SJCRH30 (cell line): ENCODE measurements at places on chromosomes 4 and X. TPM values are rescaled to one million over a fixed set of nuclear protein-coding genes. Genes with fewer than 3 reads are reported as not detected.

Gene CCDC110
- not detected in 2 replicates for total RNA-seq

Gene SCML2
- 27.9 and 30.2 TPM in 2 replicates for total RNA-seq

Gene F8A2
- not detected in 2 replicates for total RNA-seq

Gene CDKL5
- 4.5 and 5.4 TPM in 2 replicates for total RNA-seq

Gene USP26
- total RNA-seq, result not detected in 2 replicates

Gene NWD2
- 0.02 TPM in 1 of 2 replicates, not detected in the other for total RNA-seq

Gene PCDH7
- 135 and 150 TPM in 2 replicates for total RNA-seq

Gene TCP11X1
- 0.08 TPM in 1 of 2 replicates, not detected in the other for total RNA-seq

Gene PCDH10
- total RNA-seq, result 0.51 and 0.63 TPM in 2 replicates

Gene FAM149A
- total RNA-seq, result 0.13 and 0.53 TPM in 2 replicates

Gene CASK
- 37.8 and 43.0 TPM in 2 replicates for total RNA-seq

Gene NHSL2
- total RNA-seq, result 0.02 TPM in 1 of 2 replicates, not detected in the other
